ENCODE measurements at places on chromosomes 5 and 9.

GRCh38 chr9:135619599-135619886 lies 19.8 kb downstream of the GLT6D1 start:
- no peak for DNase-seq

DNA sequence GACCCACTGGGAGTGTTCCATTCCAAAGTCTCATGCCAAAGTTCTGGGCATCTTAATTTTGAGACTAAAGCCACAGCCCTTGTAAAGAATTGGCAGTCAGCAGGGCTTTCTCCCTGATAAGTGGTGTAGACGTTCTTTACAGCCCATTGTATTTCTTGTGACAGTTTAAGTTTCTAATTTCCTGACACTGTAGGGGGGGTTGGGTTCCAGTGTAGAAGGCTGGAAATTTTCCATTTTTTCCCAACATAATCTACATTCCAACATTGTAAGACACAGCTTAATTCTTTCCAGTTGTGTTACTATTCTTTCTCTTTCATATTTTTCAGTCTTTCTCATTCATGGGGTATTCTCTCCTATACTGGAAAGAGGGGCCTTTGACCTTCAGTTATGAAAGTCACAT lies 121.1 kb downstream of the FBXL7 start:
- peak; percentile 75 for DNase-seq

DNA sequence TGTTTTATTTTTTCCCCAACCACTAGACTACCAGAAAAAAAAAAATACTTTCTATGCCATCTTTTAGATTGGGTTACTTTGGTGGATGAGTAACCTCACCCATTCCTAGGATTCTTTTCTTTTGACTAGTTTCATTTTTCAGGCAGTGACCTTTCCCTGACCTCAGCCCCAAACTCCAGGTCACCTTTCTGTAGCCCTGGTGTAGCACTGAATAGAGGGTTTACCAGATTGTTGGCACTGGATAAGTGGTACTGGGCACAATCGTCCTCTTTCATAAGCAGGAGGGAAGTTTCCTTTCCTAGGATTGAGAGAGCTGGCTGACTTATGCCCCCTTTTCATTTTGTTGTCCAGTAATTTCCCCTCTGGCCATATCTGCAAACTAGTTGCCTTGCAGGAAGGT lies 169.4 kb upstream of the TMEM161B start:
- no peak for DNase-seq

DNA sequence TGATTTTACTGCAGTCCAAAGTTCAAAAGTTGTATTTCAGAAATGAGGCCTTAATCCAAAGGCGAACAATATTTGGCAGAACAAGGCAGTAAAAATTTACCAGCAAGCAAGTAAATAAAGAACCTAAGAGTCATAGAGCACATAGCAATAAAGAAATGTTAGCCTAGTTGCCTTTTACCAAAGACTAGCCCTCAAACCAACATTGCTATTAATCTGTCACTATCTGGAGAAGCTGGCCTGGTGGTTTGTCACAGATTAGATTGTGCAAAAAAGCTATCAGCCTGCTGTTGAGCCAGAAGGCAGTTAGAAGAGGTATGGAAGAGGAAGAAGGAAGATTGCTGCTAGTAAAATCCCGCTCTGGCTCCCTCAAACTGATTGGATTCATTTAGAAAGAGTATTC lies 304.7 kb upstream of the KLF4 start:
- DNase-seq, result no peak

GRCh38 chr9:91191411-91192380 lies 170.0 kb downstream of the AUH start:
- DNase-seq, result no peak

DNA sequence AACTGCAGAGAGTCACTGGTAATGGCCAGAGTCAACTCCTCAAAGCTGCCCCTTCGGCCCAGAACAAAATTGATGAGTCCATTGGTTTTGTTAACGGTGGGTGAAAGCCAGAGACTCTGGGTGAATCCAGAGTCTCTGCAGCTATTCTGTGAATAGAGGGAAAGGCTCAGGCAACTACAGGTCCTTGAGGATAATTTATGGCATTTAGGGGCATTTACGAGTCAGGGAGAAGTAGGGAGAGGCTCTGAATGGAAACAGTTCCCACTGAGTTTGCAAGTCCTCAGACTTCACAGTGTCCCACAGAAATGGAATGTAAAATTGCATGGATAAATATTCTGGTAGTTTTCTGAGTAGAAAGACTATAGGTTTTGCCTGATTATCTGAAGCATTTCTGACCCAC lies 257.8 kb downstream of the SEC61B start:
- DNase-seq, result no peak

- DNase-seq, result no peak
Measured at GRCh38 chr5:60822285-60822556, 21.8 kb downstream of the ELOVL7 start.

All from cardiac fibroblast (primary cell).